NCI-H1930 (cell line): ENCODE measurements at places on chromosomes 1 and 21.

DNA sequence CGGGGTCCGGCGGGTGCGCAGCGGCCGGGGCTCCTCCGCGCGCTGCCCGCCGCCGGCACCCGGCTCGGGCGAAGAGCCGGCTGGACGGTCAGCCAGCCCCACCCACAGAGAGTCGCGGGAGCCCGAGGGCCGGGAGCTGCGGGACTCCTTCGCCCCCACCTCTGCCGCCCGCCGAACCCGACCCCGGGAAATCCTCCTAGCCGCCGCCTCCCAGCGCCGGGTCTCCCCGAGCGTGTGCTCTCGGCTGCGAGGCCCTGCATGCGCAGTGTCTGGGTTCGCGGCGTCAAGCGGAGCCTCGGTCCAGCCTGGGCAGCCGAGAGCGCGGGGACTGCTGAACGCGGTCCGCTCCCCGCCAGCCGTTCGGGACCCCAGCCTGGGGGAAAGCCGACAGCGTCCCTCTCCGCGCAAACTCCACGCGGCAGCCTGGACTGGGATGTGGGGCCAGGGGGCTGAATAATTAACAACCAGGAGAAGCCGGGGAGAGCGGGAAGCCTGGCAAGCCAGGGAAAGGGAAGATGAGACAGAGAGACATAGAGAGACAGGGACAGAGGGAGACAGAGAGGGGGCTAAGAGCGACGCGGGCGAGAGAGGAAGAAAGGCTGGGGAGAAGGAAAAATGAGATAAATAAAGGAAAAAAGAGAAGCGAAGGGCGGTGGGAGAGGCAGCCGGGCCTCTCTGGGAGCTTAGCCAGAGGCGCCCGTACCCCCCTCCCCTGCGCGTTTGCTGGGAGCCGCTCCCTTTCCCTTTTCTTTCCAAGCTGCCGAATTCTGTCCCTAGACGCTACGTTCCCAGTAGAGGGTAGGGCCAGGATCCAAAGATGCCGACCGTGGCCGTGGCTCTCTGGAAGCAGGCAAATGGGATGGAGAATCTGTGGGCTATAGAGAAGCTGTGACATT lies 64.2 kb downstream of the MEF2D start:
- DNase-seq, result no peak

DNA sequence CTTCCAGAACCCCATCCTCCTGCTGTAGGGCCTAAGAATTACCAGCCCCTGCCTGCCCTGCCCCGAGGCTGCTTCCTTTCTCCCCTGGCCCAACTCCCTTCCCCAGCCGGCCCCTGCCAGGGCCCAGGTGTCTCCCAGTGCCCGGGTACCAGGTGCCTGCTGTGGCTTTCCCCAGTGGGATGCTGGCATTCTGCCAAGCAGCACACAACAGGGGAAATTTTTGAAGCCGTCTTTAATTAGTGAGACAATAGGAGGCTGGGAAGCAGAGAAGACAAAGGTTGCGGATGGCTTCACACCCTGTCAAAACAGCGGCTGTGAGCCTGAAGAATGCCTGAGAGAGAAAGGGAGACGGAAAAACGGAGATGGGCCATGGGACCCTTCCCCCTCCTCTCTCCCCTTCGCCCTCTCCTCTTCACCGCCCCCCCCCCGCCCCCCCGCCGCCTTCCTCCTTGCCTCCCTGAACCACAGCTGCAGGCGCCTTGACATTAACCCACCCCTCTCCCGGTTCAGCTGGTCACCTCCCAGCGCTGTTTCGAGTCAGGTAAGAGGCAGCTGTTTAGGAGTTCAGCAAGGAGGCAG lies 33.6 kb downstream of the LRRN2 start:
- DNase-seq, result no peak

GRCh38 chr1:33147997-33148314 lies 33.9 kb downstream of the TRIM62 start:
- DNase-seq, result no peak

DNA sequence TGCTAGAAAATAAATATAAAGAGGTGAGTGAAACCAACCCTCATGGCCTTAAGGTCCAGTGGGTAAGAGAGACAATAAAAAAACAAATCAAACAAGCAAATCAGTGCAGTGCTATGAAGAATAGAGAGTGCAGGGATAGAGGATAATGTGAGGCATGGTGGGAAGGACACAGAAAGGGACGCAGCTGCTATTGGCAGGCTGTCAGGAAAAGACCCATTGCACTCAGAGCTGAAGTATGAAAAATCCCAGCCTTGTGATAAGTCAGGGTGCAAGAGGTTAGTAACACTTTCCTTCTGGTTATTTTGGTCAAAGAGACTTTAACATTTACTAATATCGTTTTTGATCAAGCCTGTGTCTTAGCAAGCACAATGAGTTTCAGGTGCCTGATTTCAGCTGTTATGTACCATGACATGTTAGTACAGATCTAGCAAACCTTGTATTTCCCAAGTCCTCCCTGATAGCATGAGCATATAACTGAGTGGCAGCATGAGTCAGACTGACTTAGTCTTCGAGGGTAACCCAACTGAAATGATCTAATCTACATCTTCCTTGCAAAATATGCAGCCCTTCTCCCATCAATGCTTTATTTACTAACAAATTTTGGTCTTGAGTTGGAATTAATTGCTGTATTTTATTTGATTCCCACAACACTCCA lies 31.7 kb downstream of the CHML start:
- DNase-seq, result no peak
